ENCODE measurements at places on chromosomes 5 and 9. TPM values are rescaled to one million over a fixed set of nuclear protein-coding genes. Genes with fewer than 3 reads are reported as not detected.

Gene SEC24A
- 18.8 TPM for total RNA-seq

DNA sequence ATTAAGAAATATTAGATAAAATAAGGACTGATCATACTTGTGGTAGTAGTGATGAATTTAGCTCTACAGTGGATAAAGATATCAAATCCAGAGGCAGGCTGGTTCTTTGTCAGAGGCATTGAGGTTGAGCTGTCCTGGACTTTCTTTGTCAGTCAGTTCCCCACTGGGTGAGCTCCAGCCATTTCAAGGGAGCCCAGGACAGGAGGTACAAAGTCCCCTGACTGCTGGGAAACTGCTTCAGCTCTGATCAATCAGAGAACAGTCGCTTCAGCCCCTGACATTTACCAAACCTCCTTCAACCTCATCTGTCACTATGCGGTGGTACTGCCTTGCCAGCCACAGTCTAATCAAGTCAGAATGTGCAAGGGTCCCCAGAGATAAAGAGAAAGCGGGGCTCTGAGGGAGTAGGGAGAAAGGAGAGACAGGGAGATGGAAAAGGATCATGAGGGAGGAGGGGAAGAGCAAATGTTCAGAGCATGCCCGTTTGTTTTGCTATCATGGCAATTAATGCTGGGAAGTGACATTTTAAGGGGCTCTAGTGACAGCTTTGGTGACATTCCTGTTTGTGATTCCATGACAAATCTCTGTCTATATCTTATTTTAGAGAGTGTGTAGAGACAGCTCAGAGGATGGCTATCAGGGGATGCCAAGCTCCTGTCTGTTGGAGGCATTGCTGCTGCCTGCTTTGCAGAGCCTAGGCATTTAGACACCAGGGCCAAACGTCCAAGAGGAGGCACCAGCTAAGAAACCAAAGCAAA lies 223.2 kb downstream of the ASTN2 start:
- no peak for DNase-seq

DNA sequence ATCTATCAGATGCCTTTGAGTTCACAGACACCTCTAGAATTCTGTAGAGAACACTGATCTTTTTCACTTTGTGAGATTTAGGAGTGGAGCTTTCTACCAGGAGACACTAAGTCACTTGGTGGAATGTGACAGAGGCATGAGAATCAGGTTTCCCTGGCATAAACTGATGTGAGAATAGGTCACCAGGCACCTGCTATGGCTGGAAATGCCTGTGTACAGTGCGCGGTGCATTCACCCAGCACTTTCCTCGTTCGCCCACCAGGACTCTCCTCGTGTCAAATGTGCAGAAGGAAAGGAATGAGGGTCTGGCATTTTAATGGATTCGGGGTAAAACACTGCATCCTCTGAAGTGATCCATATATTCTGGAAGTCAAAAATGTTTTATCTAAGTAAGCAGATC lies 281.8 kb upstream of the TUT7 start:
- no peak for DNase-seq

Gene MYMK
- 1.4 TPM for total RNA-seq

- DNase-seq = no peak
Measured at GRCh38 chr9:118455788-118456187, 751.6 kb downstream of the TLR4 start.

GRCh38 chr9:100084734-100085133 lies 14.1 kb downstream of the ERP44 start:
- no peak for DNase-seq

Measured in tibial nerve (tissue), 4 donors.